ENCODE measurements at places on chromosomes 12 and 14. TPM values are rescaled to one million over a fixed set of nuclear protein-coding genes. Genes with fewer than 3 reads are reported as not detected.

- no peak for DNase-seq
Observed at GRCh38 chr12:56677680-56678079, 10.4 kb downstream of the PTGES3 start.

- peak; percentile 67 for DNase-seq
Observed at GRCh38 chr14:93619176-93619793, 169.0 kb downstream of the PRIMA1 start.

GRCh38 chr12:65747338-65747737 is 76.9 kb upstream of the HMGA2 start:
- DNase-seq: no peak

GRCh38 chr12:80593766-80594165 is 113.7 kb upstream of the MYF6 start:
- no peak for DNase-seq

- DNase-seq: no peak
Observed at GRCh38 chr14:73645248-73645610, 443 bp downstream of the DNAL1 start.

GRCh38 chr12:98852181-98852580 is 207.1 kb downstream of the APAF1 start:
- DNase-seq: no peak

DNA sequence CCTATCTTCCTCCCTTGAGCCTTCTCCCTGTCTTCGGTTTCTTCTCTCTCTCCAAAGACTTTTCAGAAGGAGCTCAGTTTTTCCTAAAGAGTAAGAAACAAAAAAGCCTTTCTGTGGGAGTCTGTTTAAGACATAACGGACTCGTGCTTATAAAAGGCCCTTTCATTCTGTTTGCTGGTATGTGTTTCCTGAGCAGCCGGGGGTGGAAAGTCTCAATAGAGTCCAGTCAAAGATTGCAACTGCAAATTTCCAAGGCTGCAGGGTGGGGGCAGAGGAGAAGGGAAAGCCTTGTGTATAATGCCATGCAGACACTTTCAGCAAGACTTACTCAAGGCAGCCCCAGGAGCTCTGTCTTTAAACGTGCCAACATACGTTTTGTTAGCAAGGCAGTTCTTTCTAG is 62.2 kb downstream of the GNG2 start:
- peak; percentile 7 for DNase-seq

DNA sequence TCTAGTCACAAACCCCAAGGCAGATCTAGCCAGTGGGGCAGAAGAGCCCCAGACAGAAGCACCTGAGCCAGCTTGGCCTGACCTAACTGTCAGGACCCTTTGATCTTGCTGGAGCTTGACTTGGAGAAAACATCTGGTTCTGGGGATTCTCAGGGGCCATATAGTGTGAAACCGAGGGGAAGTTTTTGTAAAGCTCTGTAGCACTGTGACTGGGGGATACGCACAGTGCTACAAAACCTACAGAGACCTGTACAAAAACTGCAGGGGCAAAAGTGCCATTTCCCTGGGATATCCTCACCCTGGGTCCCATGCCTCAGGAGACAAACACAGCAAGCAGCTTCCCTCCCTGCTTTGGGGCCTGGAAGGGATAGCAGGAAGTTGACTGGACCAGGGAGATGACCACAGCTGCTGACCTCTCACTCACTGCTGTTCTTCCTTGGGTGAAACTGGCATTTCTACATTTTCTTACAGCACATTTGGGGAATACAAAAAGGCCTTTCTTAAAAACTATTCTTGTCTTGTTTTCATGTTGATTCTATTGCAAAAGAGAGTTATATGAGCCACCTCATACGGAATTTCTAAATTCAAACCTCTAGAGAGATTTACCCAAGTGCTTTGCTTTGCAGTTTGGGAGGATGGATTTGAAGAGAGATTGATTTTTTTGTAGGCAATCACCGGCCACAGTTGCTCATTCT is 140.0 kb downstream of the DAD1 start:
- DNase-seq: no peak

TMEM19 gene
- total RNA-seq: 37.1 TPM

DIABLO gene
- total RNA-seq: 83.0 TPM

RDH16 gene
- total RNA-seq: 0.17 TPM

All from dermis blood vessel endothelial cell (primary cell).